NCI-H510A treated with DMSO at 0.1 percent for 48 hours (cell line): ENCODE measurements at places on chromosomes 2 and 18.

DNA sequence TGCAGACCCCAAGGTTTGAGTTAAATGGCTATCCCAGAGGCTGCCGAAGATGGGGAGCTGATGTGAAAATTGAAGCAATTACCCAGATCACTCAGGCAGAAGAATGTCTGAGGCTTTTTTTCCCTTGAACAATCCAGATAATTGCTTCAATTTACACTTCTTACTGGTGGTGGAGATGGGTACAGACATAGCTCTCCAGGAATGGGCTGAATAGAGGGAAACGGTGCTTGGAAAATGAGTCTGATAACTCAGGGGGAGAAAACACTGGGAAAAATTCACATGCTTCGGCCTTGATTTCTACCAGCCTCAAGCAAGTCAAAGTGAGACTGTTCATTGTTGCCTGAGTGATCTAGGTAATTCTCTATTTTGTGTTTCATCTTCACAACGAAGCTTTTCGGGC lies 9.5 kb upstream of the KIF5C start:
- no peak for DNase-seq

GRCh38 chr2:98026292-98026691 lies 30.5 kb upstream of the TMEM131 start:
- DNase-seq, result no peak

GRCh38 chr2:160430001-160430344 lies 63.6 kb downstream of the RBMS1 start:
- DNase-seq, result no peak

GRCh38 chr18:24862201-24862816 lies 401.9 kb downstream of the HRH4 start:
- no peak for DNase-seq

- DNase-seq, result no peak
These were observed 952.9 kb downstream of the TRIB2 start for GRCh38 chr2:13669607-13670006.

DNA sequence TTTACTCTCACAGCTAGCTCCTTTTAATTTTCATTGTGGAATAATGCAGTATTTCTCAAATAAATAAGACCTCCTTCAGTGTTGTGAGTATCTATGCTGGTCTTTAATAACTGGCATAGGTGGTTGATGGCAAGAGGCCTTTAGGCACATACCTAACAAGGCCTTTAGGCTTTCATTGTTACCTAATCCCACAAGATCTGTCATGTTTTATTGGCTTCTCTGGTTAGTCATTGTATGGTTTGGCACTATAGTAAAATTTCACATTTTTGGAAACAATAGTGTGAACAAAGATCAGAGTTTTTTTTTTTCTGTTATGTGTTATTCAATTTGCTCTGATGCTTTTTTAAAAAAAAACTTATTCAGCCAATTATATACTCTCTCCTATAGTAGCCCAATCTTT lies 89.8 kb upstream of the NEUROD1 start:
- no peak for DNase-seq

DNA sequence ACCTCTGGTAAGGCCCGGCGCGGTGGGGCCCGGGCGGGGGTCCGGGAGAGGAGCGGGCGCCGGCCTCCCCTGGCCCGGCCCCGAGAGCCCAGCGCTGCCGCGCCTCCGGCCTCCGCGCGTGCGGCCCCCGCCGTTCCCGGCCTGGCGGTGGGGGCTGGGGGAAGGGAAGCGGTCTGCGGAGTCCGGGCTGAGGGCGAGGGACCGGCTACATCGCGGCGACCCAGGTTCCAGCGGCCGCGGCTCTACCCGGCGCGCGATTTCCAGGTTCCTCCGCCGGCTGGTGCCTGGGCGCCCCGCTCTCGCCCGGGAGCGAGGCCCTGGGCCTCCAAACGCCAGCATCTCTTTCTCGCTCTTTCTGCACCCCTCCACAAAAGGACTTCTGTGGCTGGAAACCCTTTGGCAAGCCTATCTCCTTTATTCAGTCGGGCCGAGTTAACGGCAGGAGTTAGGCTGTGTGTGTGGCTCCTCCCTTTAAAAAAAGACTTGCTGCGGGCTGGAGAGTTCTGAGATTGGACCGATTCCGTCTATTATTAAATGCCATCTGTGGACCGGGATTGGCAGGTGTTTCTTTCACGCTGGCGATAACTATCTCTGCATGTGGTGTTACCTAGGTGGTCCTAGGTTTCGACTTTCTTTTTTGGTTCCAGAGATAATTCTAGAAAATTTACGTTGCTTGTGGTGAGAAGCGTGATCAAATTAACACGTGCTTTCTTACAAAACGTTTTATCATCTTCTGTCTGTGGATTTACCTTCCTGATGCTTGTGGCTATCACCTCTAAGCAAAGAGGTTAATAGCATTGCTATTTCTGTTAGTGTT lies 592 bp downstream of the ME2 start:
- no peak for DNase-seq

DNA sequence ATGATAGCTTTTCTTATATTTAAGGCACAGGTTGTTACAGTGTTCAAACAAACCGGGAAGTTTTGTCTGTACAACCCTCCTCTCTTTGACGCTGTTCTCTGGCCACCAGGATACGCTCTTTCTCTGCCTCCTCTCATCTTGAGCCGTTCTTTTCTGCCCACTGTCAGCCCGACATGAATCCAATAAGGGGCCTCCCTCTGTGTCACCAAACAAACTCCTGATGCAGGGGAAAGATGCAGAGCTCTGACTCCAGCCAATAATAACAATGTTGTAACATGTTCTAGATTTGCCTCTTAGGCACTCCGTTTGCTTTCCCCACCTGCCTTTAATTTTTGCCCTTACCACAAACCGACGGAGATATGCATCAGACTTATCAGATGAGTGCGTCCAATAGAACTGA lies 449.3 kb downstream of the SLC4A3 start:
- peak; percentile 15 for DNase-seq

DNA sequence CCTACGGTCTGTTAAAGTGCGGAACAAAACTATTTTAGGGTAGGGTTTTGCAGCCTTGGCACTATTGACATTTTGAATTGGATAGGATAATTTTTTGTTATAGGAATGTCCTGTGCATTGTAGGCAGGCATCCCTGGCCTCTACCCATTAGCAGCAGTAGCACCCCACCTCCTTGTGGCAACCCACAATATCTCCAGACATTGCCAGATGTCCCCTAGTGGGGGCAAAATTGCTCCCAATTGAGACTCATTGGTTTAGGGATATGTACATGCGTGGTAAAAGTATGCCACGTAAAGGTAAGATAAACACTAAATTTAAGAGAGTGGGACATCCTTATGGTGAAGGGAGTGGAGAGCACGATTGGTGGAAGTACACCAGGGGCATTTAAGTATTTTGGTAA lies 4.6 kb downstream of the MIB1 start:
- DNase-seq, result no peak

- DNase-seq, result no peak
These were observed 12.4 kb downstream of the PFN4 start for GRCh38 chr2:24110660-24111303.

- no peak for DNase-seq
These were observed 314.3 kb upstream of the POU3F3 start for GRCh38 chr2:104539649-104540048.

DNA sequence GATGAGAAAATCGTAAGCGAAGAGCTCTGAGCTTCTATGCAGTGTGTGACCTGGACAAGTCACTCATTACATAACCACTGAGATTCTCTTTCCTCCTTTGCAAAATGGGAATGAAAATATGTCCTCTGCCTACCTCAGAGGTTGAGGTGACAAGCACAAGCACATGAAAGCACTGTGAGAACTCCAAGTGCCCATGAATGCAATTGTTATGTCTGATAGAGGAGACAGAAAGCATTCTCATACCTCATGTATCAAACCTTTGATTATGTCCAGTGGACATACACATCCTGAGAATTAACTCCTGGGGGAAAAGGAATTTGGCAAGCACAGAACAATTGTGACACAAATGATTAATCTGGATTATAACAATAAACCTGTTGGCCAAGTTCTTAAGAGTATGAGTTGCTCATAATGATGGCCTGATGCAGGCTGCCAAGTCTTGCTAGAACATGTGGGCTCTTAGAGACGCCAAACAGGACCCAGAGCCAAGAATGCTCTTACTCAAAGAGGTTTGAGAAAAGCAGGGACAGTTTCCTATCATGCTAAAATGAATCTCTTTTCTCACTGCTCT lies 8.5 kb upstream of the RMDN2 start:
- DNase-seq, result no peak

DNA sequence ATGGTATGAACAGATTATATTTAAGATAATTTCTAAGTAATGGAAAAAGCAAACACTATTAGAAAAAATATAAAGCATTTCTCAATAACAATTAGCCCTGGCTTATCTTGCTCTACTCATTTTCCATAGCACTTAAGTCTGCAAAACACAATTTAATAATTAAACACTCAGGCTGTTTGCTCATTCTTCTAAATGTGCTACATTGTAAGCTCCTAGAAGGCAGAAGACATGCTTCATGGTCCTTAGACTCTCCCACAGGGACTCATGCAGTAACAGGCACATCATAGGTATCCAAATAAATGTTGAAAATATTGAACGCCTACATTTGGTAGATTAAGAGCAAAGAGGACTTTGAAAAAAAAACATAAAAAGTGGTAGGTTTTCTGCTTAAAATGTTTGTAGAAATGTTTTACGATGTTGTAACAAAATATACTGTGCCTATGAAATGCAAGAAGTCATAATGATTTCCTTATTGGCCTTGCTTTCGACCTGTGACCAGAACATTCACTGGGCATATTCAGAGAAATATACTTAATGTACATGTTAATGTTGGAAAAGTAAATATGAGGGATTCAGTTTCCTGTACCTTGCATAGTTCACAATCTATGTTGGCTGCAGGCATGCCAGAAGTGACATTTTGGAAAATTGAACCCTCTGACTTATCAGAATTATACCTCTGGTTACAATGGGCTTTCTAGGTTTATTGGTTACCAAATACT lies 27.2 kb downstream of the G6PC2 start:
- DNase-seq, result no peak

DNA sequence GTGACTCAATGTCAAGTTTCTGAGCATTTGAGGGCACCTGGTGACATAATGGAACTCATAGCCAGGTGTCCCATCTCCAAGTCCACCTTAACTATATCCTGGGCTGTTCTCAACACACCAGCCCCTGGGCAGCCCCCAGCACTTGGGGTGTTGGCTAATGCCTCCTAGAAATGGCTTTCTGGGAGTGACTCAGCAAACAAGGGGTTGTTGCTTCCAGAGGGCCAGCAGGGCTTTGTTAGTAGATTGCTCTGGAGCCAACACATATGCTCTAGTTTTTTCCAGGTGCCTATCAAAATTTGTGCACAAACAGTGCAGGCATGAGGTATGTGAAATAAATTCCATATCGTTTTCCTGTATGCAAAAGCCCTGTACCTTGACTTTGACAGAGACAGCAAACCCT lies 448.4 kb downstream of the SLC4A3 start:
- no peak for DNase-seq

DNA sequence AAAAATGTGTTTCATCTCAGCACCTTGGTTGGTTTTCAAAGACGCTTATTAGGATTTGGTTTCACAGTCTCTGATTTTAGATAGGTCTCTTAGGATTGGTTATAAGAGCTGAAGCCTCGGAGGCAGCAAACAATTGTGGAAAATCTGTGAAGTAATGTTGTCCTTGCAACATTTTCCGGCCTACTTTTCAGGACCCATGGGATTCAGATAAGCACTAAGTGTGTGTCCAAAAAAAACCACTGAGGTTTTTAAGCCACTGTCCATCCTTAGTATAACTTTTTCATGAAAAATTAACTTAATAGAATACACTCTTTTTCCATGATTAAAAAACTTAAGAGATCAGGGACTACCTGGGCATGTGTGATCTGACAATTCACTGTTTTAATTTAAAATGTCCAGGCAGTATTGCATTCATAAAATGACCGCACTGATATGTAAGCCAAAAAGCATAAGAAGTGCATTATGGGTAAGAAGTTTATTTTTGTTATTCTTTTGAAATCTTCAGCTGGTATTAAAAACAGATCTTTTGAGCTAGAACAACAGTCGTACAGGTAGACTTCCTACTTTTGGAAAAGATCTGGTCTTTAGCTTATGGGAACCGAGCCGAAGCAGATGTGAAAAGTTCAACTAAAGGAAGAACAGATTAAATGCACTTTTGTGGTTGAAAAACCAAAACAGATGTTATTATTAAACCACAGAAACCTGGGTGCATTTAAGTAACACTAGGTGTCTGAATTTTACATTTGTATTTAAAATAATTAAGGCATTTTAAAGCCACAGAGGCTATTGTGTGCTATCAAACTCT lies 479.4 kb upstream of the ZEB2 start:
- DNase-seq, result no peak

- DNase-seq, result no peak
These were observed 12.1 kb downstream of the UPP2 start for GRCh38 chr2:158113741-158114295.

DNA sequence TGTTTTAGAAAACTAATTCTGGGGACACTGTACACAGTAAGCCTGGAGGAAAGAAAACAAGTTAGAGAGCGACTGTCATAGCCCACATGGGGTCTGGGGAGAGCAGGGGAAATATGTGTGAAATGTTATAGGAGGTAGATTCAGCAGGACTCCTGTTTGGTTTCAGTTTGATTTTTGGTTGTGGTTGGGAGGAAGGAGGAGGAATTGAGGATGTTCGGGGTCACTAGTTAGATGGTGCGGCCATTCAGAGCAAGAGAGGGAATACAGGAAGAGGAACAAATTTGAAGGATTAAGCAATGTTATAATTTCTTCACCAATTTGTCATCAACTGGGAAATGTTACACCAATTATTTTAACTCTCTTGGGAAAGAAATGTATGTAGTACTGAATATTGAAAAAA lies 25.1 kb downstream of the TTC39C start:
- no peak for DNase-seq

DNA sequence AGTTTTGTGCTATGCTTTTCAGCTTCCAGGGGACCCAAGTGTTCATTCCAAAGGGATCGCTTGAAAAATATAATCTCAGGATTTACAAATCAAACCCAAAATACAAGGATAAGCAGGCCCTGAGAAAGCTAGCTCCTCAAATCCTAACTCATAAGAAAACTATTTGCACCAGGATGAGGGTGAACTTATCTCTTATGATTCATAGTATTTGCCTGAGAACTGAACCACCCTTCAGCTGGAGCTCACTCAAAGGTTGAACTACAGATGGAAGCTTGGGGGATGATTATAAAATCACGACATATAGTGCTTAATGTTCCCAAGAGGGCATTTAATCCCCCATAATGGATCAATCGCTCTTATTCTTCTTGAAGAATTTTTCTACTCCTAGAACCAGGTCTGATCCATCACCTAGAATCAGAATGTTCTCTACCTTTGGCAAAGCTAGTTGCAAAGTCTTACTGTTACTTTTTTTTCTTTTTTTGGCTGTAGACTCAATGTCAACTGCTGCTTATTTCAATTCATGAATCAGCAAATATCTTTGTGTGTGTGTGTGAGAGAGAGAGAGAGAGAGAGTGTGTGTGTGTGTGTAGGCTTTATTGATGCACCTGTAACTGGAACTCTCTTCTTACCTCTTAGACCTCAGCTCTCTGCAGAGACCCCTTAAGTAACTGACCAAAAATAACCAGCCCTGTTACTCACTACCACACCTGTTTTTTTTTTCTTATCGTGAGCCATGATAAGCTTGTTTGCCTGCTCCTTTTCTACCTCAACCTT lies 44.8 kb downstream of the ARL4C start:
- DNase-seq, result no peak

GRCh38 chr2:12495247-12495868 lies 221.4 kb upstream of the TRIB2 start:
- no peak for DNase-seq
